HTR-8/SVneo (cell line): ENCODE measurements at places on chromosomes 4 and X.

DNA sequence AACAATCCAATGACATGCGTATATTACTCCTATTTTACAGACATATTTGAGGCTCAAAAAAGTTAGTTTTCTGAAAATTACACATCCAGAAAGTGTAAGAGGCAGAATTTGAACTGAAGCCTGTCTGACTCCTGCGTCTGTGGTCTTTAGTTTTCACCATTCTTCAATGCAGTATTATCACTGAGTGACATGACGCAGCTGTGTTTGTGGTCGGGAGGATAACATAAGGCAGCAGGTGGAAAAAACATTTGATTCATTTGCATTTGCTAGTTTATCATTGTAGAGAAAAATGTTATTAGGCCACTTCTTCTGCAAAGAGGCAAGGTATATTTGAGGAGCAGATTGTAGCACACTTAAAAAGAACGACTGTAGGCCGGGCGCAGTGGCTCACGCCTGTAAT lies 186.7 kb downstream of the TENM3 start:
- no peak for DNase-seq

- no peak for DNase-seq
These were observed 132.6 kb downstream of the PWWP3B start for GRCh38 chrX:106300656-106301055.

- DNase-seq = no peak
These were observed 61.5 kb downstream of the RFC1 start for GRCh38 chr4:39304651-39305050.

GRCh38 chr4:65658117-65658516 lies 12.2 kb downstream of the EPHA5 start:
- no peak for DNase-seq

DNA sequence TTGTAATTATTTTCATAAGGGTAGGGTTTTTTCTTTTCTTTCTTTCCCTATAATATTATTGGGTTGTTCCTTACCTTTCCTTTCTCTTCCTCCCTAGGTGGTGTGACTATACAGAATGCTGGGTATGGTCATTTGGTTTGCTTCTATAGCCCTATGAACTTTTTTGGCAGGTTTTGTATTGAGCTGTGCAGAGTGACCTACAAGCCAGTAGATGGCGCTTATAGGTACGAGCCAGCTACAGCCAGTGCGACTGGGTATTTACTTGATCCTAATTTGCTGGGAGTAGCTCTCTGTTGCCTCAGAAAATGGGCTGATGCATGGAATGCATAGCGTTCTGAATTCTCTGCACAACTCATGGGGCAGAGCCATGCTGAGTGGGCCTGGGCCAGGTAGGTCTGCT lies 423.3 kb downstream of the MAGEE1 start:
- DNase-seq = no peak

GRCh38 chr4:37430718-37431416 lies 186.3 kb downstream of the NWD2 start:
- DNase-seq = no peak

DNA sequence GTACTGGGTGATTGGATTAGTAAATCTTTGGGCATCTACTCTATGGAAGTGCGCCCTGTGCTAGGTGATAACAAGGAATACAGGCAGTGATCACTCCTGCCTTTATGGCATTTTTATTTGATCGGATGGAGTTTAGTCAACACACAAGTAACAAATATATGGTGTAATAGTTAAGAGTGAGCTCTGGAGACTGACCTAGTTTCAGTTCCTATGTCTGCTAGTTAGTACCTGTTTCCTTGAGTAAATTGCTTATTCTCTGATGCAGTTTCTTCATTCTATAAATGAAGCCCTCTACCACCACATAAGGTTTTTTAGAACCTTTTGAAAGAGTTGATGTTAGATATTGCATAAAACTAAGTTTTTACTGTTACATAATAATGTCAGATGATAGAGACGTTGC lies 134.6 kb downstream of the KDM6A start:
- DNase-seq = no peak

DNA sequence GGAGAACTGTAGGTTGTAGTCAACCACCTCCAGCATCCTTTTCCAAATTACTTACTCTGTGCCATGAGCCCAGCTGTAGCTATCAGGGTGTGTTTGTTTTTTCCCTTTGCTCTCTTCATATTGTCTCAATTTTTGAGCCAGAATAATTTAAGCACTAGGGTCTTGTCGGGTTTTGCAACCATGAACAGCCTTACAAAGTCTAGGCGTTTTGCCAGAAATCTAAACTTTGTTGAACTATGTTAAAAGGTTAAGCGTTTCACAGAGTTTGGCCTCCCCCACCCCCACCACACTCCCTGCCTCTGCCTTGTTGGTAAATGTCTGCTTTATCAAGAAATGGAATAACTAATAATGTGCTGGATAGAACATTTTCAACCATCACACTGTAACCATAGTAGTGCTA lies 190.6 kb upstream of the TTC29 start:
- no peak for DNase-seq

GRCh38 chr4:72031868-72032608 lies at the start of gene NPFFR2:
NPFFR2 (plus strand) TSS chr4:72032000; CDS start chr4:72128592, 96,592 bp downstream.
- peak; percentile 4 for DNase-seq

GRCh38 chrX:9341291-9342201 lies 123.3 kb upstream of the TBL1X start:
- DNase-seq = no peak

DNA sequence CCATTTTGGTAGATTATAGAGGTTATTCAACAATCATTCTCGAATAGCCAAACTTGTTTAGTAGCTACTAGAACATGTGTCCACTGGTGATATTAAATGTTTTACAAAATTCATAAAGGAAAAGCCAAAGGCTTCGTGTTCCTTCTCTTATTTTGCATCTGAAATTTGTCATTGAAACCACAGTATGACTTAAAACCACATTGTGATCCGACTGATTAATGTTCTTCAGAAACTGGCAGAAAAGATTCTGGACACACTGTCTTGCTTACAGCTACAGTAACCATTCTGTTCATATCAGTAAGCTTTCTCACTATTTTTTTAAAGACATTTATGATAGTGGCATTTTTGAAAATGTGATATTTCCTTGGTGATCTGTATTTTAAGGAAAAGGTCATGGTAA lies 2.6 kb upstream of the SMARCA1 start:
- DNase-seq = no peak

GRCh38 chrX:154068560-154068959 lies 29.0 kb downstream of the MECP2 start:
- DNase-seq = no peak

GRCh38 chr4:153204247-153204671 lies at the start of gene TRIM2:
TRIM2 (plus strand) TSS chr4:153204443; CDS start chr4:153204531, 88 bp downstream.
- peak; percentile 36 for DNase-seq

DNA sequence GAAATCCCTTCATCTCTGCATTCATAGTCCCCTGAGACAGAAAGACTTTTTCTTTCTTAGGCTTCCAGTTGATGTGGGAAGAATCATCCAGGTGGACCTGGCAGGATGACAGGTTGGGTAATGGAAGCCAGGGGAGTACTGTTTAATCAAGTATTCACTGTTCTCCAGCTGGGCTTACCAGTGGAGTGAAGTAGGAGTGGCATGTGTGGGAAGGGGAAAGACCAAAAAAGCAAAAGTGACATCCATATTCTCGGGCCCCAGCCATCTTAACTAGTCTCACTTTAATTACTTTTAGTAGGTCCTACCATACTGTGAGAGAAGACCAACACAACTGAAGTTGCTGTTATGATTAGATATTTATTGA lies 18.5 kb downstream of the VSIG4 start:
- DNase-seq = no peak

GRCh38 chr4:41213625-41214135 lies 662 bp downstream of the APBB2 start:
- no peak for DNase-seq

GRCh38 chr4:8844976-8845690 lies 26.5 kb downstream of the HMX1 start:
- no peak for DNase-seq

- peak; percentile 41 for DNase-seq
These were observed 95.8 kb downstream of the MGST2 start for GRCh38 chr4:139761461-139761860.

- DNase-seq = no peak
These were observed 71.5 kb upstream of the MXD4 start for GRCh38 chr4:2333356-2333841.
